ENCODE measurements at places on chromosomes 12 and 14. TPM values are rescaled to one million over a fixed set of nuclear protein-coding genes. Genes with fewer than 3 reads are reported as not detected.
A peak's percentile ranks its signal among the peaks of the same experiment; 100 is the strongest.

DNA sequence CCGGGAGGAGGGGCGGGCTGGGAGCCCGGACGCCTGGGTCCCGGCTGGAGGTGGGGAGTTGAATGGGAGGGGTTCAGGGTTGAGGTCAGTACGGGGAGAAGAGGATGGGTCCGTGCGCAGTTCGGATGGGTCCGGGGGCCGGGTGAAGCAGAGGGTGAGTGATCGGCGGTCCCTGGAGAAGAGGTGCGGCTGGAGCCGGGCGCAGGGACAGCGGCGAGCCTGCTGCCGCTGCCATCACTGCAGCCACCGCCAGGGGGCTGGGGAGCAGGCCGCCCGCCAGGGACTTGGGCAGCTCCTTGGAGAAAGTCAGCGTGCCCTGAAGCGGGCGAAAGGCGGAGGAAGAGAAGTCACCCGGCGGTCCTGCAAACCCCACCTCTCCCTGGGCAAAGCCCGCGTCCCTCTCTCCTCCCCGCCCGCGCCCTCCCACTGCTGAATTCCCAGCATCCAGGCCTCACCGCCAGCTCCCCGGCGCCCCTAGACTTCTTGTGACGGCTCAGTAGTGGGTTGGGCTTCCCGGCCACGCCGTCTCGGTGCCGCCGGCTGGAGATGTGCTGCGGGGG is 6.0 kb upstream of the GPR84 start:
- peak; percentile 57 for DNase-seq

- DNase-seq, result no peak
Measured at GRCh38 chr14:96929950-96930349, 132.8 kb downstream of the VRK1 start.

- DNase-seq, result no peak
Measured at GRCh38 chr12:55719371-55719770, 822 bp upstream of the RDH5 start.

- no peak for DNase-seq
Measured at GRCh38 chr14:71533390-71533789, 398.8 kb upstream of the RGS6 start.

KRT74 gene
- not detected for total RNA-seq

SIX4 gene
- 14.0 TPM for total RNA-seq
